Karpas-422 (cell line): ENCODE measurements at places on chromosomes 1 and 21. TPM values are rescaled to one million over a fixed set of nuclear protein-coding genes. Genes with fewer than 3 reads are reported as not detected.
A peak's percentile ranks its signal among the peaks of the same experiment; 100 is the strongest.

GRCh38 chr1:18989176-18989799, 32.8 kb upstream of the IFFO2 start:
- no peak overlapping the region for H3K4me3 ChIP-seq
- no peak for DNase-seq
- no peak overlapping the region for H3K27ac ChIP-seq
- no peaks in the 10 kb centered on the region for H3K4me1 ChIP-seq
- no peaks in the 10 kb centered on the region; the same call in 1 of the 2 replicates for H3K27me3 ChIP-seq
- H3K36me3 ChIP-seq = no peaks in the 10 kb centered on the region

DNA sequence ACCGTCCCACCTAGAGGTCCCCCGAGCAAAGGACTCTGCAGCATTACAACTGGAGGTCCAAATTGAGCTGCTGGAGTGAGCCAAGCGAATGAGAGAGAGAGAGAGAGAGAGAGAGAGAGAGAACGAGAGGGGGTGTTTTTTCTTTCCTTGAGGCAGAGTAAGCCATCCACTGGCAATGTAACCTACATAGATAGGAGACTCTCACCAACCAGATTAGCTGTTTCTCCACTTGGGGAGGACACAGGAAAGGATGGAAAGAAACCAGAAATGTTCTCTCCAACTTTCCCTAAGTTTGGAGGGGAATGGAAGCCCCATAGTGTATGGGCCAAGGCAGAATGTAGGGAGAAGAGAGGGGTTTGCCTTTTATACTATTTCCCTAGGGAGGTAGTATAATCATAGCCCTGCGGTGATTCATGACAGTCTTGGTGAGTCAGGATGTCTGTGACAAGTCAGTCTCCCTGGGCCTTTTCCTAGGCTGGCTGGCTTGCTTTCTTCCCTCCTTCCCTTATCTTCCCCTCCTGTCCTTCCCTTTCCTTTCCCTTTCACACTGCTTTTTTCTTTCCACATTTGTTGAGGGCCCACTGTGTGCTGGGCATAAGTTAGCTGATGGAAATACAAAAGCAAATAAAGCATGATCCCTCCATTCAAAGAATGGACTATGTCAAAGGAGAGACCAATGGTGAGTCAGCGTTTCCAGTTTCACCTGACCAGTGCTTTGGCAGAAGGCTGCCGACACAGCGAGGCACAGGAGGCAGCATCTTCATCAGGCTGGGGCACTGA, 7.1 kb downstream of the FNDC7 start:
- no peak overlapping the region for H3K27ac ChIP-seq
- H3K4me1 ChIP-seq = peaks cover 2% of the 10 kb centered on the region; the same call in 1 of the 2 replicates
- no peaks in the 10 kb centered on the region for H3K36me3 ChIP-seq
- H3K4me3 ChIP-seq = no peak overlapping the region
- no peaks in the 10 kb centered on the region for H3K27me3 ChIP-seq
- DNase-seq = no peak

GRCh38 chr21:38082936-38083485, 166.8 kb upstream of the KCNJ6 start:
- H3K4me3 ChIP-seq = no peak overlapping the region
- H3K27ac ChIP-seq = no peak overlapping the region
- no peaks in the 10 kb centered on the region for H3K27me3 ChIP-seq
- no peak for DNase-seq

MTARC2 gene
- total RNA-seq = 0.48 TPM in 1 of 2 replicates, not detected in the other

GRCh38 chr1:16386454-16387113, 19.5 kb downstream of the SZRD1 start:
- no peaks in the 10 kb centered on the region for H3K36me3 ChIP-seq
- 0 out of 2 replicates have a peak overlapping the region, but pooled peaks have one; percentile 18 for H3K27ac ChIP-seq
- no peak for DNase-seq
- H3K27me3 ChIP-seq = no peaks in the 10 kb centered on the region

DNA sequence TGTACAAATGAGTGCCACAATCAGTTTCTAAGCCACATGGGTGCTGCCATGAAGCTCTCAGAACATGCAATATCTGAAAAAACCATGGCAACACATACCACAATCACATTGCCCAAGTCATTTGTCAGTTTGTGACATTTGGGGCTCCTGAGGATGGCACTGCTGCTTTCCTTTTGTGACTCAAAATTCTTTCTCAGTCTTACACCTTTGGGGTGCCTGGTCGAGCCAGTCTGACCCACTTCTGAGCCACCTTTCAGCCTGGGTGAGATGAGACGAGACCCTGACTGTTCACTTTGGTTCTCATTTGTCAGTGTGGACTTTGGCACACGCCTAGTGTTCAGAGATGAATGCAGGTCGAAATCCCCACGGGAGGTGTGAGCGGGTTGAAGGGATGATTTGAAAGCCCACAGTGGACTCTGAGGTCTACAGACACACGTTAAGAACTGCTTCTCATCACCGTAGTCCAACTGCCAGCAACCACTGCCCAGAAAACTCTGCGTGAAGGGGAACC, 8.0 kb downstream of the BATF3 start:
- no peak overlapping the region for H3K4me3 ChIP-seq
- H3K4me1 ChIP-seq = peaks cover 3% of the 10 kb centered on the region; the same call in 1 of the 2 replicates
- no peaks in the 10 kb centered on the region for H3K36me3 ChIP-seq
- no peaks in the 10 kb centered on the region for H3K27me3 ChIP-seq
- no peak overlapping the region for H3K27ac ChIP-seq

DNA sequence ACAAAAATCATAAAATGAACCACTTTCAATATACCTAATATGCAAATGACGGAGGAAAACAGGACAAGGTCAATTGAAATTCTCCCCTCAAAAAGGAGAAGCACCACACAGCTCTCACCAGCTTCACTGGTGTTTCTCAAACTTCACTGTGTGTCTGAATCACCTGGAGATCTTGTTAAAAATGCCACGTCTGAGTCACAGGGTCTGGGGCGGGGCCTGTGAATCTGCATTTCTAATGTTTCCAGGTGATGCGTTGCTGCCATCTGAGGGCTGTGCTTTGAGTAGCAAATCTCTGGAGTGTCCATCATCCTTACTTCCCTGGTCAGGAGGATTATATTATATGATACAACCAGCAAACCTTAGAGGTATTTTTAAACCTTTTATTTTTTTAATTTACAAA, 9.0 kb downstream of the CLDN19 start:
- H3K27me3 ChIP-seq = no peaks in the 10 kb centered on the region
- H3K4me1 ChIP-seq = no peaks in the 10 kb centered on the region
- no peaks in the 10 kb centered on the region for H3K36me3 ChIP-seq
- H3K27ac ChIP-seq = no peak overlapping the region
